ENCODE measurements at places on chromosomes 3 and 15.

- no peak for DNase-seq
These were observed 372.3 kb downstream of the SV2B start for GRCh38 chr15:91472316-91472756.

DNA sequence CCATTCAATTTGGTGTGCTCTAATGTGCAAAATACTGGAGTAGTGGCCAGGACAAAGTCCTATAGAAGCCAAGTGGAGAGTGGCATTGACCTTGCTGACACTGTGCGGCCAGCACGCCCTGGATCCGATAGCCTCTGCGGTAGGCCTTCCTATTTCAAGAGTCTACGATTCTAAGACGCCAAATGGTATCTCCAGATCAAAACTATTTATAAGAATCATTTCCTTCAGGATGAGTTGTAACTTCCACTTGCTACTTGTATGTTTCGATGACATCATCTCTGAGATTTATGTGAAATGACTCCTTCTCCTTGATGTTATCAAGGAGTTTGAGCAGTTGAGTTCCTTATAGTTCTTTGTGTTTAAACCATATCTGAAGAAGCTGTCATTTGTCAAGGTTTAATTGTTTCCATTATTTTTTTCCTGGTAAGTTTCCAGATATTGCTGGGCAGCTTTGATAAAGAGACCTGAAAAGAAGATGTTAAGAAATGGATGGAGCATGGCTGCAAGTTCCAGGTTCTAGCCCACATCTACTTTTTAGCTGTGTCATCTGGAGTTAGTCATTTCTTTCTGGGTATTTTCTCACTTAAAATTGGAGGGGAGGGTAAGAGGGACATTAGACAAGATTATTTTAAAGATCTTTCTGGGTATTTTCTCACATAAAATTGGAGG lies 71.8 kb downstream of the TMEM44 start:
- DNase-seq: peak; percentile 48

GRCh38 chr3:183308751-183309150 lies 55.7 kb downstream of the B3GNT5 start:
- DNase-seq: no peak

- DNase-seq: peak; percentile 97
These were observed 476.7 kb upstream of the CBLB start for GRCh38 chr3:106345353-106346027.

DNA sequence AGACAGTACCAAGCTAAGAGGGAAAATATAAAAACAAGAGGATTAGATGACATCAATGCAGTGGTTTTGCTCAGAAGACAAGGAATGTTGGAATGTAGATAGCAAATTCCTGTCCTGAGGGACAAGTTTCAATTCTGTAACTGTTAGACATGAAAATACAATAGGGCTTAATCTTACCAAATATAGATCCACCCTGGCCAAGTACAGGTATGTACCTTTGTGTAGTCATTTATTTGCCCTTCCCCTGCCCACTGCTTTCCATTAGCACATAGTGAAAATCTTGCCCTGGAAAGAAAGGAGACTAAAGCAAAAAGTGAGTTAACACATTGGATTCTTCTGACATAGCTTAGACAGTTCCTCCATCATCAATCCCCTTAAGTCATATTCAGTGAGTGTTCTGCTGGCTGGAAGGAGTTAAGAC lies 389.0 kb upstream of the THBS1 start:
- peak; percentile 60 for DNase-seq

- DNase-seq: no peak
These were observed 154.2 kb upstream of the KCNMB2 start for GRCh38 chr3:178381971-178382448.

DNA sequence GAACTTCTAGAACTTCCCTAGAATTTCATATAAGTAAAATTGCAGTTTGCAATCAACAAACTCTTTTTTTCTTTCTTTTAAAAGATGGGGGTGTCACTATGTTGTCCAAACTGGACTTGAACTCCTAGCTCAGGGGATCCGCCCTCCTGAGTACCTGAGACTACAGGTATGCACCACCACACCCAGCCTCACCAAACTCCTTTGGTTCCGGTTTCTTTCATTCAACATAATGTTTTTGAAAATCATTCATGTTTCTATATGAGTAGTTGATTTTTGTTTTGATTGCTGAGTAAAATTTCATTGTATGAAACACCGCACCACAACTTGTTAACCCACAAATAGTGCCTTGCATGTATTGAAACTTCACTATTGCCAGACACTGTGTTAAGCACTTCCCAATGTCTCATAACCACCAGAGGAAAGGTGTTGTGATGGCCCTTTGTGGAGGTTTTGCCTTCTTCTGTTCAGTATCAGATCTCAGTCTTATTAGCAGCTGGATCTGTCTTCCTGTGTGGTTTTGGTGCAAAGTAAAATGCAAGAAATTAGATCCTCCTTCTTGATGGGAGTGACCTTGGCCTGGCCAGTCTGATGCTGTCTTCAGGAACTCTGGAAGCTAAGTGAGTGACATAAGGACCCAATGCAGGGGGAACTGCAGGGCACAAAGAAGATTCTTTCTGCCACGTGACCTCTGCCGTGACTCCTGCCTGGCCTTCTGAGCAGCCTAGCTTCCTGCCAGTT lies 78.8 kb upstream of the UBE2E1 start:
- no peak for DNase-seq

DNA sequence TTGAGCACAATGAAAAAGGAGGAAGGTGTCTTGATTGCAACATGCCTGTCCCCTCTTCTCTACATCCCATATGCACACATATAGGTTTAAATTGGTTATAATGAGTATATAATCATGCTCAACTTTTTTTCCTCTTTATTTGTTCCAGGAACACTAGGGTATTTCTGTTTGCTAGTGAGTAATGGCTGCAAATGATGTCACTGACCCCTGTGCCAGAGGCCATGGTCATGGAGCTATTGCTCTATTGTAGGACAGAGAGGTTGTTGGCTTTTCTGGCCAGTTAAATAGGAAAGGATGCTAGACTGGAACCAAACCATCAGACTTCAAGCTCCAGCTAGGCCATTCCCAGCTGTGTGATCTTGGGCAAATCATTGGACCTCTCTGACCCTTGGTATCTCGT lies 9.6 kb downstream of the ARHGEF3 start:
- no peak for DNase-seq

DNA sequence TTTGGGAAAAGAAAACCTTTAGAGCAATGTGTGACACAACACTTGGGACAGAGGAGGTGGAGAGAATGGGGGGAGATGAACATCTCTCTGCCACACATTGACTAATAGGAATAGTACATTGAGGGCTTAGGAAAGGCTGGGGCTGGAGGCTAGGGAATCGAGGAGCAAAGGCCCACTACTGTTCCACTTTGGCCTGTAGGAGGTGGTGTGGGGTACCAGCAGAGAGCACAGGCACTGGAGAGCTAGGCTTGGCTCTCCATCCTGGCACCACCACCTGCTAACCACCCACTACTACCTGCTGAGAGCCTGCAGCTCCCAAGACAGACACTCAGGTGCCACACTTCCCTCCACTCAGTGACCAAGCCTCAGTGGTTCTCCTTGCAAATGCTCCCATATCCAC lies 19.4 kb downstream of the CCDC32 start:
- no peak for DNase-seq

Measured in astrocyte of the spinal cord (primary cell).